ENCODE measurements at places on chromosomes 16 and 17. TPM values are rescaled to one million over a fixed set of nuclear protein-coding genes. Genes with fewer than 3 reads are reported as not detected.

Gene NOD2
- total RNA-seq, result 0.34 TPM

Gene P2RX5
- 6.4 TPM for total RNA-seq

Gene CYLD
- total RNA-seq, result 9.6 TPM

Gene ATP1B2
- 35.9 TPM for total RNA-seq

Gene HS3ST3B1
- total RNA-seq, result 13.1 TPM

DNA sequence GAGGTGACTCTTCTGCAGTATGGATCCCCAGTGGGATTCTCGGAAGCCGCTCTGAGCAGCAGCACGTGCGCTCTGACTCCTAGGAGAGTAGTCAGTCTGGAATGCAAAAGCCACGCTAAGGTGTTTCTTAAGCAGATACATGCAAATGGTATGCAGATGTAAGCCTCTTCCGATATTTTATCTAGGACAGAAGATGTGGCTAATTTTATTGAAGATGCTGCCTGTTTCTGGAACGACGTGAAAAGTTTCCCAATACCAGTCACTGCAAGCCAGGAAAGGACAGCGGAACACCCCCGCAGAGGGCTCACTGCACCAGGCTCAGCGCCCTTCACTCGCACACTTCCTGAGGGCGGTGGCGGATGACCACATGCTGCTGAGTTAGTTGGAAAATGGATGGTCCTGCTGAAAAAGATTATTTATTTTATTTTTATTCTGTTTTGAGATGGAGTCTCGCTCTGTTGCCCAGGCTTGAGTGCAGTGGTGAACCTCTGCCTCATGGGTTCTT is 10.1 kb downstream of the FADS6 start:
- no peak for DNase-seq

DNA sequence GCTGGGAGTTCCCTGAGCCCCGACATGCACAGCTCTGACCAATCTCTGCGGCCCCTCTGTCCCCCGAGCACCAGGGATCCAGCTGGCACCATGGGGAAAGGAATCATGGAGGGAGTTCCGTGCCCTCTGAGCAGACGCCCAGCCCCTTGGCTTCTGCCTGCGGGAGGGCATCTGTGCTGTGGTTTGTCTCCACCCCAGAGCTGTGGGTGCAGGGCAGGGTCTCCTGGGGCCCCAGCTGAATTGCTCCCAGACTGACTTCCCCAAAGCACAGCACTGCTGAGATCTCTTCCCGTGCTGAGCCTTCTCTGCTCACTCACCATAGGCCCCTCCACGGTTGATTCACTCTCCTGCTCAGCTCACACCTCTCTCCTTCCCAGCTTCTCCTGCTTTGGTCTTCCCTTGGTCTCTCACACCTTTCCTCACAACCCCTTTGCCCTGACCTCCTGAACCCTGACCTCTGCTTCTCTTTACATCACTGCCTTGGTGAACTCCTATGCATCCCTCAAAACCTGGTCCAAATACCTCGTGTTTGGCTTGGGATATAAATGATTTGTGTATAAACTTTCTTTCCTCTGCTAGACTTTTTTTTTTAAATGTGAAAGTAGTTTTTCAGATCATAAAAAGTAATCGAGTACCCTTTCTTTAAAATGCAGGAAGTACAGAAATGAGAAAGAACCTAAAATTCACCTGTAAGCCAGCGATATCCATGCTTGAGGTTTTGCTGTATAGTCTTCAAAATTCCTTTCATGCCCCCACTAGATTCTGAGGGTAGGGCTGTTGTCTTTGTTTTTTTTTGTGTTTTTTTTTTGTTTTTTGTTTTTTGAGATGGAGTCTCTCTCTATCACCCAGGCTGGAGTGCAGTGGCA is 265.3 kb downstream of the SEC14L1 start:
- no peak for DNase-seq

DNA sequence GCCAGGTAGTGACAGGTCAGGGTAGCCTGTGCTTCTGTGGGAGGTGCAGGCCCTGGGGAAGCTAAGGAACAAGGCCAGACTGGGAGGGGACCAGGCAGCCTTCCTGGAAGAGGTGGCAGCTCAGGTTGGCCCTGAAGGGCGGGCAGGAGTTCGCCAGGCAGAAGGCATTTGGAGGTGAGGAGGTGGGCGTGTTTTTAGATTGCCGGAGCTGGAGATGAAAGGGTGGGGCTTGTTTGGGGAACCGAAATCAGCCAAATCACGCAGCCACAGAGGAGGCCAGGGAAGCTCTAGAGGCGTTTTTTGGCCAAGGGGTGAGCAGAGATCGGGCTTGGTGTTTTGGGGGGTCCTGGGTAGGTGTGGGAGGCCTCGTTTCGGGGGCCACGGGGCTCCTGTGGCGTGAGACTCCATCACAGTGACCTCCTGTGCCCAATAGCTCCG is 7.6 kb downstream of the ADCY7 start:
- DNase-seq, result no peak

- DNase-seq, result peak; percentile 32
These were observed 21.8 kb upstream of the ZNHIT3 start for GRCh38 chr17:36464765-36465088.

DNA sequence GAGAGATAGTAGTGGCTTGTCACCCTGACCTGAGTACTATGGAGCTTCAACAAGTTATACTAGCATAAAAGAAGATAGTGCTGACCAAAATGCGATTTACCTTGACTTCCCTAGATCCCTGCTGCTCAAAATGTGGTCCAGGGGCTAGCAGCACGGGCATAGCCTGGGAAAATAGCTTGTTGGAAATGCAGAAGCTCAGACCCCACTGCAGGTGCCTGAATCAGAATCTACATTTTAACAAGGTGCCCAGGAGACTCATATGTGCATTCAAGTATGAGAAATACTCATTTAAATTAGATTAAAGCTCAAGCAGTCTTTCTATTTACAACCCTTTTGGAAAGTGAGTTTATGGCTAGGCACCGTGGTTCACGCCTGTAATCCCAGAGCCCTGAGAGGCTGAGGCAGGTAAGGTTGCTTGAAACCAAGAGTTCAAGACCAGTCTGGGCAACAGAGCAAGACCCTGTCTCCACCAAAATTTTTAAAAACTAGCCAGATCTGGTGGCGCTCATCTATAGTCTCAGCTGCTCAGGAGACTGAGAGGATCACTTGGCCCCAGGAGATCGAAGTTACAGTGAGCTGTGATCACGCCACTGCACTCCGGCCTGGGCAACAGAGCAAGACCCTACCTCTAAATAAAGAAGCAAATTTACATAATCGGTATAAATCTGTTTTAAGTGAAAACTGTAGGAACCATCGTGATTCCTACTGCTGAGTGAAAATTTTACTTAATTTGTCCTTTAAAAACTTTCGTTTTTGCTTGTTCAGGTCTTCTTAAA is 7.3 kb downstream of the APOH start:
- DNase-seq, result no peak

DNA sequence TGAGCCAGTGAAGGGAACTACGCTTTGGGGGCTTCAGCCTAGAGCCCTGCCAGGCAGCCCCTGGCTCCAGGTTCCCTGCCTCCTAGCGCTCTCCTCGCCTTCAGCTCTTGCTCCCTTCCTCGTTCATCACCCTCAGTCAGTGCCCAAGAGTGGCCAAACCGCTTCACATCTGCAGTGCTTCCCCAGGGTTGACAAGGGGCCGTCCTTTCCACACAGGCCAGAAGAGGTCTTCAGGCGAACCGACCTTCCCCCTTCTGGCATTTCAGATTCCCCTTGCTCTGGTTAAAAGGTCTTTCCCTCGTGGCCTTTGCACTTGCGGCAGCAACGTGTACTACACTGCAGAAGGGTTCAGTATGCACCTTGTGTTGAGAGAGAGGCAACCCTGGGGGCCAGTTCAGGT is 4.1 kb downstream of the RASD1 start:
- DNase-seq, result no peak

DNA sequence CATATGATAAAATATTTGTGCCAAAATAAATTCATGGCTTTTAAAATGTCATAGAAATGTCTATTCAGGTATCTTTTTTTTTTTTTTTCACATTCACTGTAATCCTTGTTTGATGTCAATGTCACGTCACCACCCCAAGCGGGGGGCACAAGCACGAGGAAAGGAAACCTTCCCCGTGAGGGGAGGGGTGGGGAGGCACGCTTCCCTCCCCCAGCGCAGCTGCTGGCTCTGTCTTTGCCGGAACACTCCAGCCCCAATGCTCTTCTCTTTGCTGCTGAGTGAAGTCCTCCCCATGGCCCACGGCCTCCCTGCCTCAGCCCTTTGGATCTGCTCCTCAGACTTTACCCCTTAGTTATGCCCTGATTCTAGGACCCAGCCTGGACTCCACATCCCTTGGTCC is 1.5 kb downstream of the SLC35G3 start:
- no peak for DNase-seq

GRCh38 chr17:34656801-34657200 is 77.4 kb downstream of the TMEM132E start:
- no peak for DNase-seq

DNA sequence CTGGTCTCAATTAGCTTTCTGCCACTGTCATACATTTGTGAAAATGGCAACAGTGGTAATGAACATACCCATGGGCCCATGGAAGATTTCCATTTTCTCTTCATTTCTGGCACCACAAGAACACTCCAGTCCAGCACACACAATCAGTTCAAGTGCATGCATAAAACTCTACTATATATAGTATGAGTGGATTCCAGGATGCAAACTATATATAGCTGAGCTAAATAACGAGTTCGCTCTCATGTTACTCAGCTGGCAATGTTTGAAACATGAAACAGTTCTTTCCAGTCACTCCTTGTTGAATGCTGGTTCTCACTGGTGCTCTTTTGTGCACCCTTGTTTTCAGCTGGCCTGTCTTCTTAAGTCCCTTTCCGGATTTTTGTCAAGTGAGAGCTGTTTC is 75.2 kb upstream of the DHX40 start:
- DNase-seq, result no peak

DNA sequence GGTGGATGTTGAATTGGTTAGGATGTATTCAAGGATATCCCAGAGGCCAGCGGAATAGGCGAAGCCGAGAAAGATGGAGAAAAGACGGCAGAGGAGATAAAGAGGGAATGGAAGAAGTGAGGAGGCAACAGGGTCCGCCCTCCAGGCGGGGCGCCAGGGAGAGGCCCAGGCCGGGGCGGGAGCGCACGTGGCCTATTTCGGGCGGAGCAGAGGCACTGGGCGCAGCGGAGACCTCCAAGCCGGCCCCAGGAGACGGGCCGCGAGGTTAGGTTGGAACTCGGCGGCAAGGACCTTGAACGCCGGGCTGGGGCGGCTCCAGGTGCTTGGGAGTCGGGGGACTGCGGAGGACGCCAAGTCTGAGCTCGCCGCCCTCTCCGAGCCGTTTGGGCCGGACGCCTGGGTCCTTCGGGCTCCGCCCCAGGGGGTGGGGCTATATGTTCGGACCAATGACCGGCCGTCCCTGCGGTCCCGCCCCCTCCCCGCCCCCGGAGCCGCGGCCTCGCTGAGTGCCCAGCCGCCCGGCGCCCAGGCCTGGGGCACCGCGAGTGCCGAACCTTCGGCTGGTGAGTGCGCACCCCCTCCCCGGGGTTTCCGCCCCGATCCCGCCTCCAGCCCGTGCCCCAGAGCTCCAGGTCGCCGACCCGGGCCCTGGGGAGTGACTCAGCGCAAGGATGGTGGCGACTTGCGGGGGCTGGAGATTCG is at the start of gene ZNF771:
Gene ZNF771, plus strand, starts transcription at position 505 of the 702 bp plus-strand sequence. CDS start 448 bp downstream, outside the sequence.
- DNase-seq, result peak; percentile 96

- DNase-seq, result no peak
These were observed 2.9 kb upstream of the MAP1LC3B start for GRCh38 chr16:87389245-87389644.

DNA sequence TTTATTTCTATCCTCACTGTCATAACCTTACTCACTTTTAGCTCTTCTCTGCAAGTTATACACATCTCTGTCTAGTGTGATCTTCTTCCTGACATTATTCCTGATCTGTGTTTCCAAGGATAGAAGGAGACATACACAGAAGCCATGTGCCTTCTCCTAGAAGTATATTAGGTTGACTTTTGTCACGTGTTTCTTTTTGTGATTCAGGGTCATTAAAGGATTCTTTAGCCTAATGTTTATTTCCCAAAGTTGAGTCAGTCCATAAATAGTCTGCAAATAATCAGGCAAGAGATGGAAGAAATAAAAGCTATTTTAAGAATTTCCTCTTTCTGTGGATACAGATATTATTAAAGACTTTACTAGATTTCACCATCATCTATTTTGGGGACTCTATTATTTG is 214.1 kb upstream of the GOT2 start:
- DNase-seq, result no peak

DNA sequence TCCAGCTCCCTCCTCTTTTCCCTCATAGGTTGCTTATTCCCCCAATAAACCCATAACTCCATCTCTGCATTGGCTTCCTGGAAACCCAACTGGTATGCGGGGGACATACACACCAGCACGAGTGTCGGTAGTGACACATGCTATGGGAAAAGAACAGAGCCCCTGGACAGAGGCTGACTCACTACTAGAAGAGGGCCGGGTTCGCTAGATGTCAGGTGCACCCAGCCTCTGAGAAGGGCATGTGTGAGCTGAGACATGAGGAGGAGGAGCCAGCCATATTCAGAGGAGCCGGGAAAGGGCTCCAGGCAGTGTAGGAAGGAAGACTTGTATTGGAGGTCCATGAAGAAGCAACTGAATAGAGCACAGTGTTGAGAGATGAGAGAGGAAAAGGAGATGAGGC is 241.1 kb downstream of the SOX9 start:
- DNase-seq, result no peak

Measured in WTC11 (cell line).